Dermis microvascular lymphatic vessel endothelial cell (primary cell): ENCODE measurements at places on chromosomes 3 and 15. TPM values are rescaled to one million over a fixed set of nuclear protein-coding genes. Genes with fewer than 3 reads are reported as not detected.

DNA sequence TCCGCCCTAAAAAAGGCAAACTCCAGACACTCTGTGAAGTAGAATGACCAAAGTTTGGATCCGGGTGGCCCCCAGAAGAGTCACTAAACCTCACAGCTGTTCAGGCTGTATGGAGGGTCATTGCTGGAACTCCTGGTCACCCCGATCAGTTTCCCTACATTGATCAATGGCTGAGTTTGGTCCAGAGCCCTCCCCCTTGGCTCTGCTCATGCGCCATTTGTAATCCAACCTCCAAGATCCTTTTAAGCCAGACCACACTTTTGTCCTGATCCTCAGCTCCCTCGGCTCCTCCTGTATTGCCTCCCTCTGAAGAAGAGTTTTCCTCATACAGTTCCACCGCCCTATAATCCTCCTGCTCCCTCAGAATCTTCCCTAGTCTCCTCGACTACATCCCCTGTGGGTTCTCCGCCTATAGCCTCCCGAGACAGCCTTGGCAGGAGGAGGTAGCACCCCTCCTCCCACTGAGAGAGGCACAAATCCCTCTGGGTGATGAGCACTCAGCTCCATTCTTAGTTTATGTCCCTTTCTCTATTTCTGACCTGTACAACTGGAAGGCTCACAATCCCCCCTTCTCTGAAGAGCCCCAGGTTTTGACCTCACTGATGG is 42.2 kb downstream of the ZBTB11 start:
- no peak for DNase-seq

Gene LHFPL4
- total RNA-seq, result under 0.01 TPM in 2 replicates

Gene ATP8B4
- total RNA-seq, result 0.39 and 2.0 TPM in 2 replicates

GRCh38 chr3:111903067-111903511 is 44.0 kb downstream of the PHLDB2 start:
- no peak for DNase-seq

Gene PRR20G
- total RNA-seq, result not detected in 2 replicates
